ENCODE measurements at places on chromosomes 4 and X. TPM values are rescaled to one million over a fixed set of nuclear protein-coding genes. Genes with fewer than 3 reads are reported as not detected.

RTL3 gene
- under 0.01 TPM for total RNA-seq

VSIG4 gene
- total RNA-seq = not detected

DNA sequence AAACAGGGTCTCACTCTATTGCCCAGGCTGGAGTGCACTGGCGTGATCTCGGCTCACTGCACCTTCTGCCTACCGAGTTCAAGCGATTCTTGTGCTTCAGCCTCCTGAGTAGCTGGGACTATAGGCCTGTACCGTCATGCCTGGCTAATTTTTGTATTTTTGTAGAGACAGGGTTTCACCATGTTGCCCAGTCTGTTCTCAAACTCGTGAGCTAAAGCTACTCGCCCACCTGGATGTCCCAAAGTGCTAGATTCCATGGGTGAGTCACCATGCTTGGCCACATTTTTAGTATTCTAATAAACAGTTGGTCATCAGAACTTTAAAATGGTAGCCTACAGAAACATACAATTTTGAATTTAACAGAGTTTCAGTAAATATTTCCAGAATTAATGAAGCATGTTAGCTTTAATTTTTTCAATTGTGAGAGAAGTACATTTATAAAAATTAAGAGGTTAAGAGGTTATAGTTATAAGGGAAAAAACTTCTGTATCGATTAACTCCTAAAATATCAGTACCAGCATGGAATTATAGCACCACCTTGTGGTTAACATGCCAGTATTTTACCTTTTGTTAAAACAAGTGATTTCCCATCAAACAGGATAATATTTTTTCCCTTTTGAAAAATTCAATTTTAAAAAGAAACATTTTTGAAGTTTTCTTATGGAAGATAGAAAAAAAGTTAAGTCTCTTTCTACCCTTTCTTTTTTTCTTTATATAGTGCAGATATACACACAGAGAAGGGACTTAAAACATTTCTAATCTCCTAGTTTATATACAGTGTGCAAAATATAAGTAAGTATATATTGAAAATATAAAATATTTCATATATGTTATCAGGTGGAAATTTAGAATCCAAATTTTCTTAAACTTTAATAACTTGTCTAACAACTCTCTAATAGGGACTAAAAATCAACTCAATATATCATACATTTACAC lies 35.4 kb downstream of the CEP44 start:
- H3K4me1 ChIP-seq = peaks cover 34% of the 10 kb centered on the region
- no peak overlapping the region for H3K4me3 ChIP-seq
- no peaks in the 10 kb centered on the region for H3K36me3 ChIP-seq
- no peak overlapping the region for H3K27ac ChIP-seq
- DNase-seq = peak; percentile 50

GYPA gene
- not detected for total RNA-seq

GRCh38 chrX:19785647-19786046 lies 101.8 kb downstream of the SH3KBP1 start:
- DNase-seq = no peak
- H3K27me3 ChIP-seq = no peaks in the 10 kb centered on the region
- H3K36me3 ChIP-seq = no peaks in the 10 kb centered on the region
- peaks cover 7% of the 10 kb centered on the region for H3K4me1 ChIP-seq
